GM03348 (cell line): ENCODE measurements at places on chromosomes 2 and 18.

GRCh38 chr18:31891566-31891965 is 51.4 kb downstream of the TRAPPC8 start:
- no peak for DNase-seq

GRCh38 chr2:226721541-226721940 is 78.1 kb downstream of the IRS1 start:
- peak; percentile 35 for DNase-seq

DNA sequence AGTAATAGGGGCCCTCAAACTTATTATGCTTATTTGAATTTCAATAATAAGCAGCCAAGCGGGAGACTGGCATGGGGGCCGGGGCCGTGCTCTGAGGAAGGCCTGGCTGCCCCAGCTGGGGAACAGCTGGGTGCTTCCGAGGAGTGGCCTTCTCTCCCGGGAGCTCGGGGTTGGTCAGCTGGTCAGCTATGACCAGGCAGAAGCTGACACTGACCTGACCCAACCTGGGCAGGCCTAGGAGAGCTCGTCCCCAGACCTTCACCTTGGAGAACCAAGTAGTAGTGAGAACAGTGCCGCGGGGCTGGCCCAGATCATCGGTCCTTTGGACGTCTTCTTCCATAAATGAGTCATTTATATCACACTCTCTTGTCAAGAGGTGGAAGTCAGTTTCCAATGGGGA is 36.1 kb downstream of the RRM2 start:
- no peak for DNase-seq

GRCh38 chr2:127740665-127741288 is 39.5 kb downstream of the SFT2D3 start:
- no peak for DNase-seq

DNA sequence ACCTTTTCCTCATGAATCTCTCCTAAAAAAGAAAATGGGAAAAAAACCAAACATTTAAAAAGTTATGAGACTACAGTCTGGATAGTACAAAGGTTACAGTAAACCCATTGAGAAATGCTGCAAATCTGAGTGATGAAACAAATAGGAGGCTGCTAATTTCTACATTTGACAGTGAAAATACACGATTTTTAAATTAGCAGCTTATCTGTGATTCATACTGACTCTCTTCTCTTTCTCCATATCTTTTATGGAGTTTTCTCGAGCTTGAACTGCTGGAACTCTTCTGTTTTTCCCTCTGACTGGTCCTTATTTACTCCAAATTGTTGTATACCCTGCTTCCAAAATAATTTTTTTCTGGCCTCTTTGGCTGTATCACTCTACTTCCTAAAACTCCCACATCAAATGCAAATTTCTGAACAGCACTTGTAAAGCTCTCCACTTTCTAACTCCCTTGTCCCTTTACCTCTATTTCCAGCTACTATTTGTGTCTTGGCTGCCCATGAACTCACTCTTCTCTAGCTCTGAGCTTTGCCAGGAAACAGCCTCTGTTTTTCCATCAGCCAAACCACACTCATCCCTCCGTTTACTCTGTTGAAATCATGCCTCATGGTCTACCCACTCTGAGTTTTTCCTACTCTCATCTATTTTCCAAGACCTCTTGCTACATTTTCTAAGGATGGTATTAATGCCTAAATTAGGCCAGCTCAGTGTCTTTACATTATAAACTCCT is 73.7 kb downstream of the RBMS1 start:
- peak; percentile 50 for DNase-seq

GRCh38 chr2:119487434-119488244 is 36.6 kb downstream of the SCTR start:
- DNase-seq = no peak

GRCh38 chr2:12429779-12430406 is 286.8 kb upstream of the TRIB2 start:
- peak; percentile 47 for DNase-seq

GRCh38 chr2:8495189-8495989 is 186.5 kb upstream of the ID2 start:
- DNase-seq = no peak

- DNase-seq = peak; percentile 42
Observed at GRCh38 chr2:218230882-218231281, 13.9 kb downstream of the ARPC2 start.

DNA sequence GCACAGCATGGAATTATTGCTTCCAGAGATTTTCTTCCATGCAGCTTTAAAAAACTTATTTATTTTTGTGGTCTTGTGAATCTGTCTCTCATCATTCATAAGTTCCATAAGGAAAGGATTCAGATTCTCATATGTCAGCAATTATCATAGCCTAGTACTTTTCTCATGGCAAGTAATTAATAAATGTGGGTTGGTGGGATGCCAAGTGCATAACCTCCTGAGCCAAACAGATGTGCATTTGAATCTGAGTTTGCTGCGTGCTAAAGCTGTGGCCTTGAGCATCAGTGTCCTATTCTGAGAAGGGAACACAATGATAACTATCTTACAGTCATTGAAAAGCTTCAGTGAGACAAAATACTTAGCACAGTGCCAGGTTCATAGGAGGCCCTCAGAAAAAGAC is 331.9 kb downstream of the PDE11A start:
- DNase-seq = no peak

GRCh38 chr2:189312643-189313042 is 128.6 kb upstream of the WDR75 start:
- no peak for DNase-seq

DNA sequence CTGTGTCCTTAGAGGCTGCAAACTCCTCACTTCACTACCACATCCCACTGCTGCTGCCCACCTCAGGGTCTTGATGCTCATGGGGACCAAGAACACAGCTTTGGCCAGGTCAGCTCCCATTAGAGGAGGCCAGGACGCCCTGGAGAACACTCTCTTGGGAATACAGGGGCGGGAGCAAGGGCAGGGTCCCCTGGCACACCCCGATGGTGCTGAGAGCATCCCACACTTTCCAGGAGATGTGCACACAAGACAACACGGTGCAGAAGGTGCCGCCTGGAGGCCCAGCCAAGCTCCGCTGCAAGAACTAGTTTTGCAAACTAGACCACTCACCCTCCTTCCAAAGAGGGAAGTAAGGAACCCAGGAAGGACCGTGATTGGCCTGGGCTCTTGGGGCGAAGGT is 304.4 kb upstream of the SALL3 start:
- DNase-seq = no peak

DNA sequence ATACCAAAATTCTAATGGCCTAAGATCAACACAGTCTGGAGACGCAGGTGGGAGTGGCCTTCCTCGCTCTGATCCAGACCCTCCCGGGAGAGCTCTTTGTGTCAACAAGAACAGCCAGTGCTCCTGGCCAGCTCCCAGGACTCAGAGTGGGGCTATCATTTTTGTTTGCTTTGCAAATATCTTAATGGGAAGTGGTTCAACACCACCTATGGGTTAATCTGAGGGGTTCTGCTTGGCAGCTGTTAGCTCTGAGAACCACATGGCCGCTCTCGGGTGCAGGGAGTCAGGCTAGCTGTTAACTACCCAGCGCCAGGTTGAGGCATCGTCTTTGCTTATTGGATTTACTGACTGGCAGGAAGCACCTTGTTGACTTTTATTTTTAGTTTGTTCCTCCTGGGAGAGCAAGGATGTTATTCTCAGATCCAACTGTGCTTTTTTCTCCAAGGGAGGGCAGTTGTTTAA is 184.8 kb upstream of the SP5 start:
- no peak for DNase-seq

GRCh38 chr2:233490831-233491230 is 75.8 kb downstream of the USP40 start:
- DNase-seq = no peak

DNA sequence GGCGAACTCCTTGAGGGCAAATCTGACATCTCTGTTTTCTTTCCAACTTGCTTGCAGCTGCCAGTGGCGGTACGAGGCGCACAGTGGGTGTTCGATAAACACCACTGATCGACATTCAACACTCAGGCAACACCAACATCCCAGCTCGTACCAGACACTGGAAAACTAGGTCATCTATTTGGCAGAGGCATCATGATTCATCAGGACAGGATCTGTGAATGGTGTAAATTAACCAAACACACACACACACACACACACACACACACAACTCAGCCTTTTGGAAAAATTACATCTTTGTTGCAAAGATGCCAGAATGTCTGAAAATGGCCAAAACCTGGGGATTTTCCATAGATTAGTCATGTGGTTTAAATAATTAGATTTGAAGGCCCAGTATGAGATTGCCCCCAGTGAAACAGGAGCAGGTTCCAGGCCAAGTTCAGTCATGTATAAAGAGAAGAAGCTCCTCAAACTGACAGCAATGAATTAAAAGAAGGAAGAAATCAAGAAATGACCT is 150.5 kb upstream of the NCKAP5 start:
- DNase-seq = peak; percentile 72

GRCh38 chr2:30248791-30249190 is 17.5 kb downstream of the LBH start:
- DNase-seq = no peak

DNA sequence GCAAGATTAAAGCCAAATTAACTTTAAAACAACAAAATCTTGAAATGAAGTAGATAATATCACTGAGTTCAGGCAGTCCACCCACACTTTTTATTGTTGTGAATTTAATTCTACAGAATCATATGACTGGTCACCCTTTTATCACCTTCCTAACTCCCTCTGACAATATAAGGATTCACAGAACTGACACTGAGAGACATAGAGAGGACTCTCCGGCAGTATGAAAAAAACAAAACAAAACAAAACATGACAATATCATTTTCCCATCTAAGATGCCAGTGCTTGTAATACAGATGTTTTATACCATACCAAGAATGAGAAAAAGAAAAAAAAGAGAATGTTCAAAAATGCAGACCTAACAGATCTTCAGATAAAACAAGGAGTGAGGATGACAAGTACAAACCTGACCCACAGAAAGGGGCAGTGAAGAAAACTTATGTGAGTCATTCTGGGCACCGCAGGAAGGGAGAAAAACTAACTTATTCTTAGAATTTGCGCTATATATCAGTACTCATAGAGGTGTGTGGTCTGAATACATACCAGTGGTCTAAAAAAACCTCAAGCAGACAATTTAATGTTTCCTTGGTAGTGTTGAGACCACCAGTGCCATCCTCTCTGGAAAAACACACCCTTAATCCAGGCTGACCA is 136.6 kb downstream of the ZAP70 start:
- DNase-seq = no peak

GRCh38 chr18:36175481-36175880 is 11.8 kb upstream of the MOCOS start:
- no peak for DNase-seq

DNA sequence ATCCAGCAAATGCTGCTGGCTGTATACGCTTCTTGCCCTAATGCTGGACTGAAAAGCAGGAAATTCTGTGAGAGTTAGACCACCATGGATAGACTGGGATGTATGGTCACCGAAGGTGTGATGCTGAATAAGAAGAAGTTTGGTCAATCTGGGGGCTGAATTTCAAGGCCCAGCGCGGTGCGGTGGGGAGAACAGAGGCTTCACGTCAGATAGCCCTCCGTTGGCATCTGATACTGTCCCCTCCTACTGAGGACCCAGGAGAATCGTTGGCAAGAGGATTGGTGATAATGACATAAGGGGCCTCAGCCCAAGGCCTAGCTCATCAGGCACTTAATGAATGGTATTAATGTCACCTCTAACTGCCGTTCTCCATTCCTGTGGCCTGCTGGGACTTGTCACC is 97.3 kb upstream of the ST3GAL5 start:
- no peak for DNase-seq

GRCh38 chr2:29921560-29921915 is at the start of gene ALK:
ALK (minus strand) TSS chr2:29921586; CDS start chr2:29920659, 927 bp downstream.
- peak; percentile 94 for DNase-seq

- DNase-seq = no peak
Observed at GRCh38 chr18:77320971-77321559, 71.4 kb downstream of the GALR1 start.

GRCh38 chr18:43160509-43160908 is 45.0 kb upstream of the RIT2 start:
- DNase-seq = no peak

DNA sequence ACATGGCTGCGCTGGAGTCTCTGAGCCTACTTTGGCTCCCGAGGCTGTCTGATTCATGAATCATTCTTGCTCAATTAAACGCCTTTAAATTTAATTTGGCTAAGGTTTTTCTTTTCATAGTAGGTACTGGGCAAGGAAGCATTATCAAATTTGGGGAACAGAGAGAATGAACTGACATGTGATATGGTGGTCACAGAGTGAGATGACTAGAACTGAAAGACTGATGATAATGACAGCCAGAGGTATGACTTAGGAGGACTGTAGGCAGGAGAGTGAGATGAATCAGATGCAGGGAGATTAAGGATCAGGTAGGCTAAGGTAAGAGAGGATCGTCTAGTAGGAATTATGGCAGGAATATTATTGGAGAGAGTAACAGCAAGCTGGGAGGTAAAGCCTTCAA is 40.9 kb upstream of the ST8SIA3 start:
- no peak for DNase-seq

DNA sequence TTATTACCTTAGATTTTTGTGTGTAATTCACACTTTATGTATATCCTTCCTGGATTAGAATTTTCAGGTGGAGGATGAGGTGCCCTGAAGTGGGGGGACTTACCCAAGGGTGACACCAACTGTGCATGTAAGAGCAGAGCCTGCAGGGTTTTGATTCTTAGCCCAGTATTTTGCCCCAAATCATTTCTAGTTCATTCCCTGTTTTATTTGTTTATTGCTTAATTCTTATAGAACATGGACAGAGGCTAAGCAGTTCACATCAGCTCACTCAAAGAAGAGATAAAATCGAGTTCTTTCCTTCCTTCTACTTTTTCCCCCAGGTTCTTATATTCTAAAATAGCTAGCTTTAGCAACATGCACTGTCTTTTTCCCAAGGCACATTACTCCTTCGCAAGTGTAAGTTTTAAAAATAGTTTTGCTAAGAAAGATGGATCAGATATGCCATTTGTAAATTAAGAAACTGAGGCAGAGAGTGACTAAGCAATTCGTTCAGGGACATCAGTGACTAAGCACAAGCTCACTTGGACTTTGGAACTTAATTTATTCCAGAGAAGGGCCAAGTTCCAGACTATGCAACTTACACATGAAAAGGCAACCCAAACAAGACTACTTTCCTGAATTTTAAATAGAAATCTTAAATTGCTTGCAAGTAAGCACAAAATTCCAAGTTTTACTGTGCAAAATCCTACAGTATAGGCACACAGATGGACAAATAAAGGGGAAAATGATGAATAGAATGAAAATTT is 427.9 kb upstream of the POU3F3 start:
- DNase-seq = no peak
